Activated gamma-delta T cell treated with Interleukin-2 at 50 U/mL for 16 hours (primary cell): ENCODE measurements at places on chromosomes 3 and 15.

DNA sequence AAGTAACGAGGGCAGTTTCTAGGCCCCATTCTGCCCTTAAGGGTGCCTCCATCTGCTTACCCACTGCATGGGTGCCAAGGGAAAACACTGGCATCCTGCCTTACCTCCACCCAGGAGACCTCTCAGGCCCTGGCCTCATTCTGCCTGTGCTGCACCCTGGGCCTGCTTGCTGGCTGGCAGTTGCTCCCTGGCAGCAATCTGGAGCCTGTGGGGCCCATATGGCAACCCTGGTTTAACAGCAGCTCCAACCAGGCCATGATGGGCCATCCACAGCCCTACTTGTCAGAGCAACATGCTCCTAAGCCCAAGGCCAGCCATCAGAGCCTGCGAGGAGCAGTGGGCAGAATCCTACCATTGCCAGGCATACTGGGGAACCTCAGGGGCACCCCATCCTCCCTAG is 3.7 kb downstream of the C3orf18 start:
- DNase-seq: no peak

GRCh38 chr15:84035399-84035766 is 200.2 kb upstream of the GOLGA6L4 start:
- DNase-seq: no peak

- DNase-seq: no peak
Measured at GRCh38 chr3:166446291-166446690, 609.1 kb upstream of the BCHE start.

DNA sequence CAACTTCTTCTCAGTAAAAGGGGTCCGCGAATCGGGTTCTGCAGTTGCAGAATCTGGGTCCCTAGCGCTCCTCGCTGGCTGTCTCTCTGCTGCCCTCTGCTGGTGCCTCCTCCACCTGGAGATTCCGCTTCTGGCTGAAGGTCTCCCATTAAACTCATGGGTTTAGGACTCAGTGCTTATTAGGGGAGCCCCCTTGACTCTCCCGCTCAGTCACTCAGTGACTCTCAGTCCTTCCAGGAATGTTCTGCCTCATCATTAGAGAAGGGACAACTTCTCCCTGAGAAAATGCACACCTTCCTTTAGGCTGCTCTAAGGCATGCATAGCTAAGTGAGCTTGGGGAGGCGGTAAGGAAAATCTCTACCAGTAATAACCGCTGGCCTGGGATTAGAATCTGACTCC is 7.1 kb downstream of the CPN2 start:
- DNase-seq: peak; percentile 71

- no peak for DNase-seq
Measured at GRCh38 chr3:161851941-161852566, 355.4 kb downstream of the OTOL1 start.

DNA sequence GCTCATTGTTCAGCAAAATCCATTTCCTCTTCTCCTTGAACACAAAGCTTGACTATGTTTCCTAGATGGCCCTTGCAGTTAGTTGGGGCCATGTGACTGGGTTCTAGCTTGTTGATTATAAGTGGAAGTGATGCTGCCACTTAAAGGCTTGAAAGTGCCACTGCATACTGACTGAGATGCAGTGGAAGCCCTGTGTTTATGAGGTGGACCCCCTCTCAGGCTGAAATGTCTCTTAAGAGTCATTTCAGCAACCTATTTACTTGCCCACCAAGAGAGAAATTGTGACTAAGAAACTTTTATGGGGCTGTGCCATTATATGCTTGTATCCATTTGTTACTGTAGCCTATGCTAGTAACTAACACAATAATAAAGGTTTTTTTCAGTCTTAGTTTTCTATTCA is 8.4 kb upstream of the ANP32A start:
- no peak for DNase-seq
